ENCODE measurements at places on chromosomes 5 and 9. TPM values are rescaled to one million over a fixed set of nuclear protein-coding genes. Genes with fewer than 3 reads are reported as not detected.

Gene PFN3
- total RNA-seq: not detected

Gene ZNF79
- total RNA-seq: 6.3 TPM

GRCh38 chr5:72608926-72609325 lies 101.7 kb upstream of the ZNF366 start:
- no peak for DNase-seq
- no peak overlapping the region for H3K27ac ChIP-seq
- H3K27me3 ChIP-seq: no peaks in the 10 kb centered on the region
- no peak overlapping the region for H3K4me3 ChIP-seq
- no peaks in the 10 kb centered on the region for H3K4me1 ChIP-seq

- H3K4me1 ChIP-seq: no peaks in the 10 kb centered on the region
- peaks cover 14% of the 10 kb centered on the region for H3K27me3 ChIP-seq
- H3K36me3 ChIP-seq: no peaks in the 10 kb centered on the region
- no peak for DNase-seq
- no peak overlapping the region for H3K27ac ChIP-seq
These were observed 111.8 kb upstream of the OTULINL start for GRCh38 chr5:14469551-14470377.

DNA sequence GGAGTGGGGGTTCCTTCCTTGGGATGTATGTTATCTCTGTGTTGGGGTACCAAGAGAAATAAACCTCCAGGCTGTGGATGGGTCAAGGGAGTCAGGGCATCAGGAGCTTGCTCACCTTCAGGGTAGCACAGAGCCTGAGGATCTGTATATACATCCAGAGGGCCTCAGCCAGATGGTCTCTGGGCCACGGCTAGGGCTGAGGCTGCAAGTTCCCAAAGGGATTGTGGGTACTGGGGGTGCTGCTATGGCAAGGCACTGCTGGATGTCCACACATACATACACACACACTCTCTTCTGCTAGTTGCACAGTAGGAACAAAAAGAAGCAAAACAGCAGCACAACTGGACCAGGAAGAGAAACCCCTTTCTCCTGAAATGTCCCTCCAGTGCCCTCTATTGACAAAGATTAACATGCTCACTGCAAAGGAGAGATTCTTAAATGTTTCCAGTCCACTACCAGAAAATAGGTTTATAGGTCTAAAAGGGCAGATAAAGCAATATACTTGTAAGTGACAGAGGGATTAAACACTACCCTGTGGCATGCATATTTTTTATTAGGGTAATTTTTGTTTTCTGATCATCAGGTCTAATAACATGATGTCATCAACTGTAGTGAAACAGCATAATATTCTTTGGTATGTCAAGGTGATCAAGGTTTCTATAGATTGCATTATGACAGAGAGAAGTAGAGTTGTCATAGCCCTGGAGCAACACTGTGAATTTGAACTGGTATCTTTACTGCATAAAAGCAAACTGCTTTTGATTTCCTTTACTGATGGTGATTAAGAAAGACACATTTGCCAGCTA lies 56.3 kb upstream of the KCNN2 start:
- no peaks in the 10 kb centered on the region for H3K27me3 ChIP-seq
- no peaks in the 10 kb centered on the region for H3K4me1 ChIP-seq
- no peak overlapping the region for H3K27ac ChIP-seq
- H3K4me3 ChIP-seq: no peak overlapping the region

Data from K562 (cell line).